Activated CD4-positive, alpha-beta T cell treated with anti-CD3 and anti-CD28 coated beads, Interleukin-2, Interleukin-4, amounts not matched to agents 100 ng/mL and 50 ng/mL, durations not matched to agents 16 hours and 8 hours (primary cell): ENCODE measurements at places on chromosomes 7 and 10.

- DNase-seq = no peak
These were observed 96.3 kb downstream of the CDK14 start for GRCh38 chr7:90692396-90692795.

DNA sequence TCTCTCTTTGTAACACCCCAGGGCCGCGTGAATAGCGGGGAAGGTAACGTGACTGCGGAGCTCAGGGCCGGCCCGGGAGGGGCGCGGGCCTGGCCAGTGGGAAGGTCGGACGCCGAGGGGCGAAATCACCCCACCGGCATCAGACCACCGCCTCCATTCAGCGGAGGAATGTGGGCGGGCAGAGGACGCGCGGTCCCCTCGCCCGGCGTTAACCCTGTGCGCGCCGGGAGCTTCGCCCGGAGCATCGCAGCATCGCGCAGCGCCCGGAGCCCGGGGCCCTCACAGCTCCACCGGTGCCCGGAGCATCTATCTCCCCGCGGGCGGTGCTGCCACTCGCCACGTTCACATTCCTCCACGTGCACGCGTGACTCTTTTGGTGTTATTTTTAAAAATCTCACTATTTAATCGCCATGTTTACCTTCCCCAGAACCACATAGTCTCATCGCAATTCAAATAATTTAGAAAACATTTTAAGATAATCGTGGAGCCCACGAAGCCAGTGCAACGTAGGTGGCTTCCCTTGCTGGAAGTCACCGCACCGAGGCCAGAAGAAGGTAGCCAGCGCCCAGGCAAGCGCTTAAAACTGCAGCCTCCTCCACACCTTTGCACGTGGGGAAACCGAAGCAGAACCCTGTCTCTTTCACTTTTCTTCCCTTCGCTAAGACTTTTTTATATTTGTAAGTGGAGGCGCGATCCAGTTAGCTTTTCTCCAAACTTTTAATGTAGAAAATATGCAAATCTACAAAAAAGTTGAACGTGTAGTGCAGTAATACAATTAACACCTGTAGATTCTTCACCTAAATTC lies 21.8 kb downstream of the FGFBP3 start:
- DNase-seq = no peak

DNA sequence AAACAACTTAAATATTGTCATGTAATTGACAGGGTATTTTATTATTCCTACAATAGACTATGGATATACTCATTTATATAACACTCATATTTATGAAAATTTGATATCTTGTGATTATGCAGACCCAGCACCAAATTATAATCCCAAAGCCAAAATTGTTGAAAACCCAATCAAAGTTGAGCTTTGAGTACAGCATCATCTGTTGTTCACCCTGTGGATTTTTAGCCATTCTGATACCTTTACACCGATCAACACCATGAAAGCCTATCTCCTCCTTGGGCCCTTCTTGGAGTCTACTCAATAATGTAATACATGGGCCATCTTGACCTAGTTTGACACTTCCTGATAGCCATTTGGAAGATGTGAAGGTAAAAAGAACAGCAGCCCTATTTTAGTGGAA lies 49.5 kb downstream of the AASS start:
- no peak for DNase-seq

DNA sequence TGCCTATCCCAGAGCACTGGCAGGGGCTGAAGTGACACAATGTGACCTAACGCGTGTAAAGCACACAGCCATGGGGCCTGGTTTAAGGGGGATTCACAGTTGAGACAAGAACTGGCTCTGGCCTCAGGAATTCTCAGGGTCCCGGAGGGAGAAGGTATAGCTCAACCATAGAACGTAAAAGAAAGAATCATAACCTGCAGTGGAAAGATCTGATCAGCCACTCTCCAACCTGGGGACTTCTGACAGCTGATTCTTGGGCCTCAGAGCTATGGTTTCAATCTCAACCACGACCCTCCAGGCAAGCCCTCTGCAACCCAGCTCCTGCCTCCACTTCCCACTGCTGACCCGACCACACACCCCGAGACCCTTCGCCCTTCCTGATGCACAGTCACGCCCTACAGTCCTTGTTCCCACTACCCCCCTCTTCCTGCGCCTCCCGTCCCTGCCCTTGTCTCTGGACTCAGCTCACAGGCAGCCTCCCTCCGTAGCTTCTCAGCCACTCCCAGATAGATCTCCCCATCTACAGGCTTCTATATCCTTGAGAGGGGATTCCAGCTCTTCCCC lies 245.2 kb downstream of the BUB3 start:
- no peak for DNase-seq

DNA sequence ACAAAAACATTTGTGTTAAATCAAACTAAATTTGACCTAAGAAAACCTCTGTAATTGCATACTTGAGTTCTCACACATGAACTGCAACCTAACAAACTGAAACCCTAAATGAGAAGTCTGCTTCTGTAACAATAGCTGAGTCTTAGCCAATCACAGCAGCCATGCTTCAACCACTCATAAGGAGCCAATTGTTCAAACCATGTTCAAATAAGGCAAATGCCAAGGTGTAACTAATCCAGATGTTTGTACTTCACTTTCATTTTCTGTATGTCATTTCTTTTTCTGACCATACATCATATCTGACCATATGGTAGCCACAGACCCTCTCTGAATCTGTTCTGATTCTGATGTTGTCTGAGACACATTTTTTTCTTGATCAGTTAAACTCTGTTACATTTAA lies 47.5 kb upstream of the ANTXRL start:
- DNase-seq = no peak

- DNase-seq = no peak
These were observed 24.1 kb downstream of the GBX1 start for GRCh38 chr7:151143261-151144015.

GRCh38 chr10:43452356-43452914 lies 15.5 kb downstream of the ZNF487 start:
- DNase-seq = no peak

GRCh38 chr10:75484717-75485116 lies 53.3 kb downstream of the LRMDA start:
- no peak for DNase-seq

- no peak for DNase-seq
These were observed 19.7 kb upstream of the PON2 start for GRCh38 chr7:95454438-95455045.

DNA sequence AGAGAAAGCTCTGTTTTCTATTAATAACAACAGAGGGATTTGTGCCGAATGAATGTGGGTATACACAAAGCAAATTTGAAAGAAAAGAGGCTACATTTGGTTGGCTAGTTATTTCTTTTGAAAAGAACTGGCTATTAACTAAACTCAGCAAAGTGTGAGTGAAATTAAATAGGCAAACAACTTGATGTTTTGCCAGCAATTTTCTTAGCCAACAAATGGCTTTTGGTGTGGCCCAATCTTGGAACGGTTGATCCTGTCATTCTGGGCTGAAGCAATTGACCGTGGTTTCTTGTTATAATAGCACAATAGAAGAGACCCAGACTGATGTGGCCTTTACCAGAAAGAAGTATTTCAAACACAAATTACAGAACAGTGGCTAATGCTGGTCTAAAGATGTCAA lies 898.6 kb downstream of the KCNMA1 start:
- DNase-seq = no peak

GRCh38 chr10:92846-93245 lies 42.4 kb upstream of the ZMYND11 start:
- no peak for DNase-seq

GRCh38 chr10:58925381-58925780 lies 251.1 kb upstream of the PHYHIPL start:
- no peak for DNase-seq

- DNase-seq = no peak
These were observed 1.8 kb upstream of the RSU1 start for GRCh38 chr10:16819026-16819425.

GRCh38 chr7:32070406-32071360 lies at the start of gene PDE1C:
Gene PDE1C, minus strand, starts transcription at chr7:32070407.
- DNase-seq = no peak

- peak; percentile 69 for DNase-seq
These were observed 844 bp downstream of the FBXW4 start for GRCh38 chr10:101693978-101694673.
